ENCODE measurements at places on chromosomes 3 and 15. TPM values are rescaled to one million over a fixed set of nuclear protein-coding genes. Genes with fewer than 3 reads are reported as not detected.
A peak's percentile ranks its signal among the peaks of the same experiment; 100 is the strongest.

DNA sequence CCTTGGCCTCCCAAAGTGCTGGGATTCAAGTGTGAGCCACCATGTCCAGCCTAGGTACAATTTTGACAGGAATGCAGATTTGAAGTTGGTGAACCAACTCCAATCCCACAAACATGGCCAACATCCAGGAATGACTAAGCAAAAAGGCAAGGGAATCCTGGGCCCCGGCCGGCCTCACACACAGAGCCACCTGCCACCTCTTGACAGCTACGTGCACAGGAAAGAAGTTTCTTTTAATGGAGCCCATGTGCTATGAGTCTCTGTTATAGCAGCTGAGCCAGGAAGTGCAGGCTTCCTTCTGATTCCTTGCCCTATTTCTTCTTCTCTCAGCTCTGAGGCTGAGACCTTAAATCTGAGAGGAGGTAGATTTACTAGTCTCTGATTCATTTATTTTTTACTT, 8.8 kb downstream of the TMEM40 start:
- H3K4me3 ChIP-seq, result no peak overlapping the region
- peaks cover 3% of the 10 kb centered on the region for H3K27me3 ChIP-seq
- no peak for DNase-seq
- no peaks in the 10 kb centered on the region for H3K4me1 ChIP-seq
- H3K36me3 ChIP-seq, result no peaks in the 10 kb centered on the region
- H3K27ac ChIP-seq, result no peak overlapping the region

Gene SPATA16
- total RNA-seq, result 0.64 TPM

Gene TMEM62
- total RNA-seq, result 28.9 TPM

- H3K27ac ChIP-seq, result no peak overlapping the region
- H3K4me1 ChIP-seq, result peaks cover 6% of the 10 kb centered on the region
- H3K36me3 ChIP-seq, result peaks cover 2% of the 10 kb centered on the region
- no peak overlapping the region for H3K4me3 ChIP-seq
Observed at GRCh38 chr15:48798319-48798718, 12.6 kb downstream of the CEP152 start.

DNA sequence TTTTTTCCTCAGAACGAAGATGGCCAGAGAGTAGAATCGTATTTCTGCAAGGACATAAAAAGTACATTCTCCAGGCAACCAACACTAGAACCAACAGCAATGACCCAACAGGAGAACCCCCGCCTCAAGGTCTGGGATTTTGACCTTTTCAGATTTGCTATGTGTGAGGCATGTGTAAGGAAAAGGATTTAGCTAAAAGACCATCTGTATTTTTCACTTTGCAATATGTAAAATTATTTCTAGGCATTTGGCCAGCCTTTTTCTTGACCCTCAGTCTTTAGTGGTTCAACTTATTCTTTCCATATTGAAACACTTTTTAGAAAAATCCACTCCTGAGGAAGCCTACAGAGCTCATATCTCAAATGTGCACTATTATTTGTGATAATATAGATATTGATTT, 219.2 kb upstream of the GOLGA6L4 start:
- H3K4me1 ChIP-seq, result no peaks in the 10 kb centered on the region
- DNase-seq, result no peak
- H3K4me3 ChIP-seq, result no peak overlapping the region
- peaks cover 10% of the 10 kb centered on the region for H3K27me3 ChIP-seq
- H3K27ac ChIP-seq, result no peak overlapping the region
- no peaks in the 10 kb centered on the region for H3K36me3 ChIP-seq

Gene COL8A1
- total RNA-seq, result 0.18 TPM

GRCh38 chr3:108985844-108986243, 32.2 kb upstream of the GUCA1C start:
- no peak overlapping the region for H3K4me3 ChIP-seq
- no peaks in the 10 kb centered on the region for H3K27me3 ChIP-seq

- H3K4me3 ChIP-seq, result no peak overlapping the region
- H3K36me3 ChIP-seq, result peaks cover 22% of the 10 kb centered on the region
- no peak for DNase-seq
- H3K27ac ChIP-seq, result no peak overlapping the region
- peaks cover 3% of the 10 kb centered on the region for H3K4me1 ChIP-seq
- no peaks in the 10 kb centered on the region for H3K27me3 ChIP-seq
Observed at GRCh38 chr15:81723701-81724100, 322.1 kb downstream of the MEX3B start.

DNA sequence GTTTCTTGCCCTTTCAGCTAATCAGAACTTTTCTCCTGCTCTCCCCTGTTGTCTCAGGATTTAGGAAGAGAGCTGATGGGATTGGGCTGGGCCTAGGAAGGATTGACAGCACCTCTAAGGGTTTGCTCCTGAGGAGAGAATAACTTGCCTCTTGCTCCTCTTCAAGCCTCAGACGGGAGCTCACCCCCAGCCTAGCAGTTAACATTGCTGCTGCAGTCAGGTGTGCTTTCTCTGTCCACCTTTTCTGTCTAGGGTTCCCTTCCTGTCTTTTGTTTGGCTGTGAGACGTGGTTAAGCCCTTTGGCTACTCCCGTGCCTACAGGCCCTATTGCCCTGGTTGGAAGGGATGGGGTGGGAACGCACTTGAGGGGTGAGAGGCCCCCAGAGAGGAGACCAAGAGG, 20.1 kb downstream of the TMEM108 start:
- peaks cover 4% of the 10 kb centered on the region for H3K4me1 ChIP-seq
- no peak for DNase-seq
- no peak overlapping the region for H3K4me3 ChIP-seq
- H3K27me3 ChIP-seq, result no peaks in the 10 kb centered on the region
- peak overlapping the region; percentile 47 for H3K27ac ChIP-seq
- no peaks in the 10 kb centered on the region for H3K36me3 ChIP-seq

DNA sequence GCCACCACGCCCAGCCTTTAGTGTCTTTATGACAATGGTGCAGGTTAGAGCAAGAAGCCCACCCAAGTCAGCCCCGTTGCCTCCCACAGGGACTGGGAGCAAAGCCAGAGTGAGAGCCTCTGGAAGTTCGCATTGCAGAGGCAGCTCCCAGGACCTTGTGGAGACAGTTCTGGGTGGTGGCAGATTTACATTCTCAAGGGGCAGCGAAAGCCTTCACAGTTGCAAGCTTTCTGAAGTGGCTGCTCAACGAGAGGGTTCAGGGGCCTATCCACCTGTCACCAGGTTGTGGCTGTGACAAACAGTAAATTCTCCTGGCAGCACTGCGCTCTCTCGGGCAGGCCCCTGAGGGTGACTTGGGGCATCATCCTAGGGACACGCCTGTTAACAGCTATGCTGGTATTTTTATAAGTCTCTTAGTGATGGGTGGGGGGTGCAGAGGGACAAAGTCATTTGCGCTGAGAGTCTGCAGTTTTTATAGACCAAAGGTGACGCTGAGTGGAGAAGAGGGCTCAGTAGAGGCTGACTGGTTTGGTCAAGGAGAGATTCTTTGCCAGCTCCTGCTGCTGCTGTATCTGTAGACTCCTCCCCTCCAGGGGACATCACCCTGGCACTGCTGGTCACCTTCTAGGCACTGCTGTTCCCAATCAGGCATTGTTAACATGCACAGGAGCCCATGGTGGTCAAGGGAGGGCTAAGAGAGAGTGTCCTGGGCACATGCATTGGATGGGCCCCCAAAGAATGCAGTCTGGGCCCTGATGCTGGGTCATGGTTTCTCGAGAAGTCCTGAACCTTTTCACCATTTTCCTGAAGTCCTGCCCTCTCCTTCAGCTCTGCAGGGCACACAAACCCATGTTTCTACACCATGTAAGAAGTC, 57.5 kb upstream of the KLF13 start:
- no peaks in the 10 kb centered on the region for H3K27me3 ChIP-seq
- H3K36me3 ChIP-seq, result no peaks in the 10 kb centered on the region
- H3K4me3 ChIP-seq, result no peak overlapping the region
- H3K4me1 ChIP-seq, result peaks cover 11% of the 10 kb centered on the region

DNA sequence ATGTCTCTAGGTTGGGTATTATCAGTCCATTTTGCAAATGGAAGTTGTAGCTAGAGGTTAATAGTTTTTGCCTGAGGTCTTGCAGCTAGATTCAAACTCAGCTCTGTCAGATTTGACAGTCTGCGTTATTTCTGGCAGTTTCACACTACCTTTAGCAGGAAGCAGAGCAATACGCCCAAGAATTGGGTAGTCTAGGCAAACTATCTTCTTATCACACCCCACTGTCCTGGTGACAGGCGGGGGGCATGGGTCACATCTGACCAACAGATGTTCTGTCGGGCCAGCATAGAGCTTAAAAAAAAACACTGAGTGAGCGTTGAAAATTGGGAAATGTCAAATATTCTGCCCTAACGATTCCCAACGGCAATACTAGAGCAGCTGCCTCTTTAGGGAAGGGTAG, 5.7 kb downstream of the GPR160 start:
- H3K4me1 ChIP-seq, result peaks cover 48% of the 10 kb centered on the region
- peaks cover 8% of the 10 kb centered on the region for H3K36me3 ChIP-seq
- DNase-seq, result no peak
- no peaks in the 10 kb centered on the region for H3K27me3 ChIP-seq

Gene CHDH
- total RNA-seq, result 17.9 TPM

DNA sequence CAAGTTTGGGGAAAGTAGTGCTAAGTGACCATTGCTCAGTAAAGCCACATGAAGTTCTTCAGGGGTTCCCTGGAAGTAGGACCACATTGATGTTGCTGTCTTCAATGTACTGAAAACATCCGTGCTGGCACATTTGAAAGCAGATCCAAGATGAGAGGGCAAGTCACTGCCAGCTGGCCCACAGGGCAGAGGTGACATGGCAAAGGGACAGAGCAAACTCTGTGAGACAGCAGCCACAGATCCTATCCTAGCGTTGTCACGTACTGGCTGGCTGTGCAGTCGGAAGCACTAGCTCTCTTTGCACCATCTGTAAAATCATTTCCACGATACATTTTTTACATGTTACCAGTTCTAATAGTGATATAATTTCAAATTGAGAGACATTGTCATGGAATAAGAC, 13.8 kb downstream of the MUC13 start:
- H3K4me1 ChIP-seq, result no peaks in the 10 kb centered on the region
- H3K36me3 ChIP-seq, result no peaks in the 10 kb centered on the region
- H3K27ac ChIP-seq, result no peak overlapping the region

Gene ATP2B2
- total RNA-seq, result 0.07 TPM

- no peak overlapping the region for H3K4me3 ChIP-seq
- DNase-seq, result no peak
- no peaks in the 10 kb centered on the region for H3K36me3 ChIP-seq
Observed at GRCh38 chr3:122064326-122064725, 9.2 kb downstream of the CD86 start.

GRCh38 chr3:147400111-147400510, 6.2 kb downstream of the ZIC4 start:
- DNase-seq, result no peak
- H3K4me3 ChIP-seq, result no peak overlapping the region
- H3K36me3 ChIP-seq, result no peaks in the 10 kb centered on the region
- H3K4me1 ChIP-seq, result peaks cover 3% of the 10 kb centered on the region
- H3K27ac ChIP-seq, result no peak overlapping the region

GRCh38 chr15:60392986-60393790, 4.6 kb downstream of the ANXA2 start:
- no peaks in the 10 kb centered on the region for H3K27me3 ChIP-seq
- no peak for DNase-seq
- H3K4me1 ChIP-seq, result peaks cover 77% of the 10 kb centered on the region
- H3K27ac ChIP-seq, result peak overlapping the region; percentile 92
- peak overlapping the region; percentile 32 for H3K4me3 ChIP-seq
- peaks cover 12% of the 10 kb centered on the region for H3K36me3 ChIP-seq

Gene C3orf70
- 5.8 TPM for total RNA-seq

DNA sequence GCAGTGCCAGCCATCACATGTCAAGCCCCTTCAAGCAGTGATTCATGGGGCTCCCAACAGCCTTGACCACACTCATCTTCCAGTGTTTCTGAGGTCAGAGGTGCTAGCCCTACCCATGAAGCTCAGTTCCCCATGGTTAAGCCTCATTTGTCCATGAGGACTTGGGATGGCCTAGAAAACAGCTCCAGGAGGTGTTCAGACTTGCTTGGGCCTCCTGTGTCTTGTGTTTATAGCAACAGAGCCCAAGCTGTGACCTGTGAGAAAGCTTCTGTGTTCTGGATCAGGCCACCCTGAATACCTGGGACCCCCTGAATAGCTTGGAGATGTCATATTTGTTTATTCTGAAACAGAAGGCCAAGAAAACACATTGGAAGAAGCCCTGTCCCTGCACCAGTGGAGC, 36.7 kb downstream of the LARP6 start:
- H3K27me3 ChIP-seq, result no peaks in the 10 kb centered on the region
- no peak for DNase-seq
- no peak overlapping the region for H3K4me3 ChIP-seq
- H3K27ac ChIP-seq, result no peak overlapping the region
- H3K4me1 ChIP-seq, result peaks cover 12% of the 10 kb centered on the region
- no peaks in the 10 kb centered on the region for H3K36me3 ChIP-seq

Gene CGNL1
- total RNA-seq, result 40.4 TPM

Gene SLC51A
- total RNA-seq, result 0.62 TPM

Gene ALDH1L1
- total RNA-seq, result 4.7 TPM

Gene STRA6
- 17.9 TPM for total RNA-seq

DNA sequence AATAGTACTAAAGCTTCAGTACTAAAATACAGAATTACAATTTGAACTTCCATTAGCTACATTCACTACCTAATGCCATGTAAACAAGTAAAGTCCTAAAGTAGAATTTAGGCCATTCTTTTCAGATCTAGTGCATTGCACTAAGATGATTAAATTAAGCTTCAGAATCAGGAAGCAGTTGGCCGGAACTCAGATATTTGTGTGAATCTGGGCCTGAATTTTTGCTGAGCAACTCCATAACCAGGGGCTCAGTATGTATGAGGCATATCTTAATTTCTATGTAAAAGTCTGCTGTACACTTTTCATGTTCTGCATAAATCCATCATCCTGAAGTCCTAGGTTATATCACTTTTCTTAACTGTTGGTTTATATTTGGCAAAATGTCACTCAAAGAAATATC, 246.4 kb downstream of the RBMS3 start:
- no peak overlapping the region for H3K27ac ChIP-seq
- DNase-seq, result no peak
- H3K27me3 ChIP-seq, result no peaks in the 10 kb centered on the region
- no peak overlapping the region for H3K4me3 ChIP-seq
- H3K4me1 ChIP-seq, result peaks cover 10% of the 10 kb centered on the region

DNA sequence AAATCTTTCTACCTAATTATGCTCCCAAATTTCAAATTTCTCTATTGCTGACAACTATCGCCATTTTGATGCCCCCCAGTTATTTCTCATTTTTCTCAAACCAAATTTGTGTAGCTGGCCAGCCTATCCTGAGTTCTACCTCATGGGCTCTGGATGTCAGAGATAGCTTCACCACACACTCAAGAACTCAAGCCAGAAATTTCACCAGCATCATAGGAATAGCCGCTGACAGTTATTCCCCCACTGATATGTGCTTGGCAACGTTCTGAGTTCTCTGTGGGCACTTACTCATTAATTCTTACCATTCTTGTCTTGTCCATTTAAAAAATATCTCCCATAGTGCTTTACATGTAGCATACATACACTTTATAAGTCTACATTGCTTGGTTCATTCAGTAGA, 264.7 kb downstream of the FHIT start:
- no peak for DNase-seq
- H3K36me3 ChIP-seq, result peaks cover 10% of the 10 kb centered on the region
- no peak overlapping the region for H3K27ac ChIP-seq
- H3K4me3 ChIP-seq, result no peak overlapping the region
- H3K27me3 ChIP-seq, result no peaks in the 10 kb centered on the region
- H3K4me1 ChIP-seq, result peaks cover 12% of the 10 kb centered on the region

GRCh38 chr3:102536456-102536855, 101.6 kb downstream of the ZPLD1 start:
- no peaks in the 10 kb centered on the region for H3K4me1 ChIP-seq
- DNase-seq, result no peak
- H3K27me3 ChIP-seq, result no peaks in the 10 kb centered on the region

Measured in progenitor cell of endocrine pancreas (in vitro differentiated cells).